GM10248 (cell line): ENCODE measurements at places on chromosomes 7 and 10.
A peak's percentile ranks its signal among the peaks of the same experiment; 100 is the strongest.

DNA sequence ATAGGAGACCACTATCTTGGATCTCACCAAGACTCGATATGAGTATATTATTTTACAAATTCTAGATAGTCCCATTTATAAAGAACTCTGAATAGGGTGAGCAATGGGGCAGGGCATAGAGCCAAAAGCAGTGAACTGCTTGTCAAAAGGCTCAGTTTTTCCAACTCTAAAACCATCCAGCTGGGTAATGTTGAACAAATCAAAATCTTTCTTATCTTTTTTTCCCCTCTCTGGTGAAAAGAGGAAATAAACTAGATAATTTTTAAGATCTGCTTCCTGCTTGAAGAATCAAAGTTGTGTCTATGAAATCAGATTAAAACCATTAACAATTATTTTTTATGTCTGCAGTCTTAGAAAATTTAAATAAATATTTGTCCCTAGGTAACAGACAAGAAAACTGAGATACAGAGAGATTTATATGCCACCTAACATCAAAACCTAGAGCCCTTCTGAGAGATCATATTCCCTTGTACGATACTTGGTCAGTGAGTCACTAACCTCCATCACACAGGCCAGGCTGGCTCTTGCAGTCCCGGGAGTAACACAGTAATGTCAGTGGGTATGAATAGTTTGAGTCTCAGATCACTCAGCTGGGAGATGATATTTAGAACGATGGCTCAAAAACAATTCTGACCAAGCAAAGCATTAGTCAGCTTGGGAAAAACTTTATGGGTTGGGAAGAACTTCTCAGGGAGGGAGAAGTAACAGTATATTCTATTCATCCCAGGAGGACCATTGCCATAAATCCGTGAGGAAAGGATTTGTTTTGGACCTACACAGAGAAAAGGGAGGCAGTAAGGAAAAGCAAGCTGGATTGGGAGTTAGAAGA lies 178.8 kb downstream of the REEP3 start:
- no peak for DNase-seq

DNA sequence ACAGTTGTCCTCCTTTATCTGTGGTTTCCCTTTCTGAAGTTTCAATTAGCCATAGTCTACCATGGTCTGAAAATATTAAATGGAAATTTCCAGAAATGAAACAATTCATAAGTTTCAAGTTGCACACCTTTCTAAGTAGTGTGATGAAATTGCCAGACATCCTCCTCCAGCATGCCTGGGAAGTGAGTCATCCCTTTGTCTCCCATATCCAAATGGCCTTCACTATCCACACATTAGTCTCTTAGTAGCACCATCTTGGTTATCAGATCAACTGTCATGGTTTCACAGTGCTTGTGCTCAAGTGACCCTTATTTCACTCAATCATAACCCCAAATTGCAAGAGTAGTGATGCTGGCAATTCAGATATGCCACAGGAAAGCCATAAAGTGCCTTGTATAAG lies 83.4 kb upstream of the PPP1R9A start:
- DNase-seq = no peak

DNA sequence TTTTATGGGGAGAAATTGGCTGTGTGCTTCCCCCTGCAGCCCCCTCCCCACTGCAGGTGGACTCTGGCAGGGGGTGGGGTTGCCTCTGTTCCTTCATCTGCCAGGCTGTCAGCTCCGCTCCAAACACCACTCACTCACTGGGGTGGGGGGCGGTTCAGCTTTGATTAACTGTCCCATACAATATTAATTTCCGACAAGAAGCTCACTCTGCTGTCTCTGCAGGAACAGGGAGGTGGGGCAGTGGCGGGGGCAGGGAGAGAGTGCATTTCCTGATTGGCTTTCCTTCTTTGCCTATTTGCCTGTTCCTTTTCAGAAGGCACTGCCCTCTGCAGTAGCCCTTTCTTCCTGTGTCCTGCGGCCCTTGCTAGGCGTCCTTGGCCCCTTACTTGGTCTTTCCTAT lies 500.8 kb downstream of the PLXNA4 start:
- DNase-seq = no peak

- DNase-seq = peak; percentile 4
These were observed 292.2 kb upstream of the ZWINT start for GRCh38 chr10:56653289-56653688.

DNA sequence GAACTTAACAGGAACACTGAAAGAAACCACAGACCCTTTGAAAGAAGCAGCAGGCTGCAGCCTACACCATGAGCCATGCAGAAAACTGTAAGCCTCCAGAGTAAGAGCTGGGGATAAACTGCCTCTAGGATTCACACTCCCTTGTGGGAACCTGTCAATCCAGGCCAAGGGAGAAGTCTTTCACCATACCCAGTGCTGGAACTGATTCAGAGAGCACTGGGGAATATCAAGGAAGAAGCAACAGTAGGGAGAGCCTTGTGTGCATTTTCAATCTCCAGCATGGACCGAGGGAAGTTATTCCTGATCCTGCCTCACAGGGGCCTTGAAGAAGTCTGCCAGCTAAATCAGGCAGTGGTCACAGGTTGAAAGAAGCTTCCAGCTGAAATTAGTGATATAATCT lies 282.2 kb downstream of the AGMO start:
- no peak for DNase-seq

- no peak for DNase-seq
These were observed 22.1 kb downstream of the HKDC1 start for GRCh38 chr10:69242040-69242851.

- DNase-seq = no peak
These were observed 195.9 kb upstream of the LYZL2 start for GRCh38 chr10:30825495-30825894.

DNA sequence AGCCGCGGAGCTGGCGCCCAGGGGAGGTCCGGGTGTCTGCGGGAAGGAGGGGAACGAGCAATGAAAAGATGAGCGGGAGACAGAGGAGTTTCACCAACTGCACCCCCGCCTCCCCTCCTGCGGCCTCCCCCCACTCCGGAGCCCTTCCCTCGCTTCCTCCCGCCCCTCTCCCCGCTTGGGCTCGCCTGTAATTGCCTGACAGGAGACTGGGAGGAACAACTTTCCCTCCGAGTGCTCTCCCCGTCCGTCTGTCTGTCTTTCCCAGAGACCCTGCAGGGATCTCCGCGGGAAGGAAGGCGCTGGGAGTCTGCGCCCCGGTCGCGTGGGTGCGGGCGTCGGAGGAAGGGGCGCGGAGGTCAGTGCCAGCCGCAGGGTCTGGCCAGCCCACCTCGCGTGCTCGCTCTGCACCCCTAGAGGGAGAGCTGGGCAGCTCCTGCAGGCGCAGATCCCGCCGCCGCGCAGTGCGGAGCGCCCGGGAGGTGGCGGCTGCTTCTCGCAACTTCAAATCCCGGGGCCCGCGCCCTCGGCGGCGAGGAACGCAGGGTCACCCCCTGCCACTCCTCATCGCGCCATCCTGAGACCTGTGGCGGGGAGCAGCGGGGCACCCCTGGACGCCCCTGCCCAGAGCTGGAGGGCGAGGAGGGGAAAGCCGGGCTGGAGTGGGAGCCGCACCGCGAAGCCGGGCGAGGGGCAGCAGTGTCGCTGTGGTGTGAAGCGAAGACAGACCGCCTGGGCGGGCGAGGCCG lies 511 bp upstream of the NRP1 start:
- peak; percentile 26 for DNase-seq

DNA sequence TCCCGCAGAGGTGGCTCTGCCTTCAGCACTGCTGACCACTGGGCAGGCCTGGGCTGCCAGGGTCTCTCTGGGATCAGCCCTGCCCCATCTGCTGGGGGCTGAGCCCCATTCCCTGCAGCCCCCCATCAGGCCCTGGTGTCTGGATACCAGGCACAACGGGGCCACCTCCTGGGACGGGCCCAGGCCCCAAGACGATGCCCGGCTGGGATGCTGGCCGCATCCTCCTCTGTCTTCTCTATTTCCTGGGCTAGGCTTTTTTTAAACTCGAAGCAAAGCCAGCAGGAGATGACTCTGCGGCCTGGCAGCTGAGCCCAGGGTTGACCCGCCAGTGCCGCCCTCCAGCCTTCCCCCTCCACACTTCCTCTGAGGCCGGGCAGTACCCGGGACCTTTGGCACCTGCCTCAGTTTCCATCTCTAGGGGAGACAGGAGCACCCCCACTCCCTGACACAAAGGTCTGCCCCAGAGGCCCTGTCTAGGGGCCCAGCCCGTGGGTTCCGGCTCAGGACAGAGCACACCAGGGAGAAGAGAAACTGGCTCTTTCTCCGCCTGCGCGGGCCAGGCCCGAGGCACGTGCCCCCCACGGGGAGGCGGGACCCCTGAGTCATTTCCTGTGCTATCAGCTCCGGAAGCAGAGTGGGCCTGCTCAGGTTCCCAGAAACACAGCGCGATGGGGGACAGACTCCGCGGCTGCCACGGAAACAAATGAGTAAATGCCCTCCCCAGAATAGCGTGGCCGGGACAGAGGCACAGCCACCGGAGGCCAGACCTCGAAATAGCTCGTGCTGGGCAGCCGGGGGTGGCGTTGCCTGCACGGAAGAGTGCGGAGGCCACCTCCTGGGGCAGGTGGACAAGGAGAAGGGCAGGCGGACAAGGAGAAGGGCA lies 84.6 kb upstream of the PDGFA start:
- DNase-seq = peak; percentile 90

GRCh38 chr10:260819-261429 lies 125.7 kb downstream of the ZMYND11 start:
- DNase-seq = peak; percentile 25

DNA sequence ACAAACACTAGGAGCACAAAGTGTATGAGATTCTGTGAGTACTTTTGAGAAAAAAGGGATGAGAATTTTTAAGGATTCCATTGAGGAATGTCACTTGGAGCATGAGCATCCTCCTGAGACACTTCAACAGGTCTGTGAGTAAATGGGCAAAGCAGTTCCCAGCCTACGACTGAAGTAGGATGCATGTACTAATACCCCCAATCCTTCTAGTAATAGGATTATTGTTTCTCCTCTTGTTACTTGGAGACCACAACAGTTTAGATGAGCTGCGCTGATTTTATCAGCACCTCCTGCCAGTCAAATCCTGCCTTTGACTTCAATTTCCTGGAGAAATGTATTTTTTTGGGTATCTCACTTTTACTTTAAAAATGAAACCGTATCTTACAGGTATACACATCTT lies 820 bp downstream of the BBS9 start:
- DNase-seq = no peak

DNA sequence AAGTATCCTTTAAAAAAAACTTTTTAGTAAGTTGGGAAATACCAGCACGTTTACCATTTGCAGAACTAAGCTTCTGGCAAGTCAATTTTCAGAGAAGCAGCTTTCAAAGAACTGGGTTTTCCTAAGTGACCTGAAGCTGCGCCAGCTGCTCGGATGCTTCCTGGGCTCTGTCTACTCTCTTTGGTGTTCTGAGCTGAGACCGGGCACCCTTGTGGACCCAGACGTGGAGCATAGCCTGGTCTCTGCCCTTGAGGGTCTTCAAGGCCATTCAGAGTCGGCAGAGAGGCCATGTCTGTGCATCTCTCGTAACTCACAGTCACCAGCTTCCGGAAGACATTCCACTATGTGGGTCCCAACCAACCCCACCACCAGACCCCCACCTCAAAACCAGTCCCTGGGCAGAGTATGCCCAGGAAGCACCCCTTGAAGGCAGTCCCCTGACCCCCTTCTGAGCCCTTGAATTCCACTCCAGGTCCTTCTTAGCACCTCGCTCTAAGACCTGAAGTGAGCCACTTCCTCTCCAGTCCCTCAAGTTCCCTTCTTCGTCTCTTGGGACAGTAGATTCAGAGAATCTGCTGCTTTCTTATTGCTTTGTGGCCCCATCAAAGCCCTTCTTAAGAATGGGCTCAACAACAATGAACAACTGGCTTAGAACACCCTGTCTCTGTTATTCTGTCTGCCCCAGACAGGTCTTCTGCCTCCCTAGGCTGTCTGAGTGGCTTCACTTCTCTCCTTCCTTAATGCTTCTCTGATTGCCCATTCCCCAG lies 8.5 kb downstream of the CALML5 start:
- DNase-seq = no peak

GRCh38 chr10:34018784-34019183 lies 684.3 kb upstream of the NRP1 start:
- DNase-seq = no peak

- peak; percentile 6 for DNase-seq
These were observed 1150.0 kb upstream of the POT1 start for GRCh38 chr7:126079581-126079980.

GRCh38 chr10:74310652-74311257 lies 159.7 kb downstream of the ADK start:
- DNase-seq = no peak

DNA sequence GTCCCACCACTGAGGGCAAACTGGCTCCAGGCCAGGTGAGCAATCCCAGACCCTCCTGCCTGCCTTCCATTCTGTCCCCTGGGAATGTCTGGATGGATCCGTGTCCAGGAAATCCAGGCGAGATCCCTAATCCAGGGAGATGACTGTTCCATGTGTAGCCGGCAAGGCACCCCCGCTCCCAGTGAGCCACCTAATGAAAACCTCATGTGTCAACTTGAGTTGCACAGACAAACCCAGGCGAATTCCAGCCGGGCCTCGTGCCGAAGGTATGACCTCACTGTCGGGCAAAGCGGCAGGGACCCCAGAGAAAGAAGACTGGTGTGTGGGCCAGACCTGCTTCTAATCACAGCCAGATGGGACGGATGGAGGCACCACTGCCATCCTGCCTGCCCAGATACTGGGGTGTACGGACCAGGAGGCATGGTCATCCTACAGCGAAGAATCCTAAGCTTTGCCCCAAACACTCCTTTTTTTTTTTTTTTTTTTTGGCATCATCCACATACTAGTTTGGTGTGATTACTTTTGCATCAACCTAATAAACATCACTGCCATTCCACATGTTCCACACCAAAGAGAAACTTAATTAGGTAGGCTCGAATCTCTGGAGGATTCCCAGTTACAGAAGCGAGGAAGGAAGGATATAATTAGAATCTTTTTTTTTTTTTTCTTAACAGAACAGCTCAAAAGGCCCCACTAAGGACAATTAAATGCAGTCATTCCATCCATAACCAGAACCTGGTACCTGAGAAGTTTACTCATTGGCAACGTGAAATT lies 313.1 kb downstream of the CALN1 start:
- DNase-seq = no peak

DNA sequence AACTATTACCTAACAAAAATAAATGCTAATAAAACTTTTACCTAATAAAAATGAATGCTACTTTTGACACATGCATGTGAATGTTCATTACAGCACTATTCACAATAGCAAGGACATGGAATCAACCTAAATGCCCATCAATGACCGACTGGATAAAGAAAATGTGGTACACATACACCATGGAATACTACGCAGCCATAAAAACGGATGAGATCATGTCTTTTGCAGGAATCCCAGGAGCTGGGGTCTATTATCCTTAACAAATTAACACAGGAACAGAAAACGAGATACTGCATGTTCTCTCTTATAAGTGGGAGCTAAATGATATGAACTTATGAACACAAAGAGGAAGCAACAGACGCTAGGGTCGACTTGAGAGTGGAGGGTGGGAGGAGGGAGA lies 88.1 kb upstream of the FAM204A start:
- no peak for DNase-seq

DNA sequence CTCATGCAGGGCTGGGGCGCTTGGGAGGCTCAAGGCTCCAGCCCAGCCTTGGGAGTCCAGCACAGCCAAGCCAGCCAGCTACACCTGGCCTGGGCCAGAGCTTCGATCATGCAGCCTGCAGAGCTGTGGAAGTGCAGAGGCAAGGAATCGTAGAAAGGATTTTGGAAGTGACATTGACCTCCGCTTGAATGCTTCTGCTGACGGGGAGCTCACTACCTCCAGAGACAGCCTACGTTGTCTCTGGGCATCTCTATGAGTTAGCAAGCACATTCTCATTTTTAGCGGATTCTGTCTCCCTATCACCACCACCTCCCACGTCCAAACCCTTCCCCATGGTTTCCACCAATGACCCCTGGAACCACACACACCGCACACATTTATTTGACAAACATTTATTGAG lies 88.5 kb downstream of the MICALL2 start:
- no peak for DNase-seq

GRCh38 chr10:123563581-123563855 lies 102.6 kb upstream of the GPR26 start:
- no peak for DNase-seq
